EL (cell line): ENCODE measurements at places on chromosomes 7 and 10.

DNA sequence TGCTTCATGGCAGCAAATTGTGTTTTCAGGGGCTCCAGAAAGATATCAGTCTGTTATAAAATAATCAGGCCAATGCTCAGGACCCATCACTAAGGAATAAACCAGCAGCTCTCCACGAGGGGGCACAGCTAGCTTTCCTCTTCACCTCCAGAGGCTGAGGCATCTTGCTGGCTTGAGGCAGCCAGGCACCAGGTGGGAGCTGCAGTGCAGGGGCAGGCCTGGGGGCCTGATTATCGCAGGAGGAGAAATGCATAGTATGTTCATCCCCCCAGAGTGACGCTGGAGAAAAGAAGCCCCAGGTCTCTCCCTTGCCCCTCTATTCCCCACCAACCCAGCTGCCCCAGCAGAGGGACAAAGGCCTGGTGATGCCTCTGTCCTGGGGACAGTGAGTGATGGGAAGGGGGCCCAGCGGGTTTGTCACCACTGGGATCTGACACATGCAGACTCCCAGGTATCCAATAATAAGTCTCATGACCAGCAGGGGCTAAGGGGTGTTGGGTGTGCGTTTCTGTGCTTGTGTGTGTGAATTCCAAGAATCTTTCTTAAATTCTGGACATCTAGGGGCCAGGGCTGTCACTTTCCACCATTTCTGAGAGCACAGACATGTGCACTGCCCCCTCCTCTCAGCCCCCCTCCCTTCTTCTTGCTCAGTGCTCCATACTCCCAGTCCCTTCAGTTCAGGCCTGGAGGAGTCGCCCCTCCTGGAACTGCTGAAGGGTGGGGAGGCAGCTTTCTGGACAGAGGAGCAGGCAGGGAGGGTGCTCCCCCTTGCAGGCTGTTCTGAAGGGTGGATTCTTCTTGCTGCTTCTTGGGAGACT lies 128.1 kb upstream of the FAM20C start:
- DNase-seq, result peak; percentile 66

DNA sequence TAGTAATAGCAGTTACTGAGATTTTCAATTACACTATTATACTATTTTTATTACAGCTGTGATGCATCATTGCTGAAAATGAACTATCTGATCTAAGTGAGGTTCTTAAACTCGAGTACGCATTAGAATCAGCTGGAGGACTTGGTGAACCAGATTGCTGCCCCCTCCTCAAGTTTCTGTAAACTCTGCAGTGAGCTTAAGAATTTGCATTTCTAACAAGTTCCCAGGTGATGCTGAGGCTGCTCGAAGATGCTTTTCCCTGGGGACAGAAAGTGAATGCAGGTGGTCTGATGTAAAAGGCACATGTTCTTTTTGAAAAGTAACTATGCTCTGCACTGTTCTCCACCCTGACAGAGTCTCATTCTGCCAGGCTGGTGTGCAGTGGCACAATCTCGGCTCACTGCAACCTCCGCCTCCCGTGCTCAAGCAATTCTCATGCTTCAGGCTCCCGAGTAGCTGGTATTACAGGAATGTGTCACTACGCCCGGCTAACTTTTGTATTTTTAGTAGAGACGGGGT lies 12.5 kb downstream of the RNF133 start:
- DNase-seq, result no peak

- DNase-seq, result no peak
Observed at GRCh38 chr10:49540056-49540797, 1.3 kb upstream of the ERCC6 start.

DNA sequence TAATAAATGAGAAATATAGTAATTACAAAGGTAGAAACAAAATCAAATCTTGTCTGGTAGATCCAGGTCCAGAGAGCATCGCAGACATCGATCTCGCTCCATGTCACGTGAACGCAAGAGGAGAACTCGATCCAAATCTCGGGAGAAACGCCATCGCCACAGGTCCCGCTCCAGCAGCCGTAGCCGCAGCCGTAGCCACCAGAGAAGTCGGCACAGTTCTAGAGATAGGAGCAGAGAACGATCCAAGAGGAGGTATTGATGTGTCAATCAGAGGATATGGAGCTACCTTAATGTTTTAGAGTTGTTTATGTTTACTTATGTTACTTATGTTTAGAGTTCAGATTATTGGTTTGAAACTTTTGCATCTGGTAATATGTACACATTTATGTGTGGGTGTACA lies 57.8 kb downstream of the LUC7L2 start:
- no peak for DNase-seq

DNA sequence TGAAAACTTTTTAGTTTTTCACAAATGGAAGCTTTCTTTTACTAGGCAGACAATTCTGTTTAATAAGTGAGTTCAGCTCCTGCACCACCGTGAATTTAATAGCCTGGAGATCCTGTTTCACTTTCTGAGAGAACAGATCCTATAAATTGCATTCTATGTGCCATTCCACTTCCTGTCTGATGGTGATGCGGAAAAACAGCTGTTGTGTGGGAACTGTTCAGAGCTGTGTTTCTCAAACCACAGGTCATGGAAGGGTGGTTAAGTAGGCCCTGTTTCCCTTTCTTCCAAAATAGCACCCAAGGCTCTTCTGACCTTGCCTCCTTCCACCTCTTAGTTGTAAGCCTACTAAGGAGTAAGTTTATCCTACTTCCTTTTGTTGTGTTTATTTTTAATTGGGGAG lies 97.2 kb upstream of the DKK1 start:
- DNase-seq, result peak; percentile 59

DNA sequence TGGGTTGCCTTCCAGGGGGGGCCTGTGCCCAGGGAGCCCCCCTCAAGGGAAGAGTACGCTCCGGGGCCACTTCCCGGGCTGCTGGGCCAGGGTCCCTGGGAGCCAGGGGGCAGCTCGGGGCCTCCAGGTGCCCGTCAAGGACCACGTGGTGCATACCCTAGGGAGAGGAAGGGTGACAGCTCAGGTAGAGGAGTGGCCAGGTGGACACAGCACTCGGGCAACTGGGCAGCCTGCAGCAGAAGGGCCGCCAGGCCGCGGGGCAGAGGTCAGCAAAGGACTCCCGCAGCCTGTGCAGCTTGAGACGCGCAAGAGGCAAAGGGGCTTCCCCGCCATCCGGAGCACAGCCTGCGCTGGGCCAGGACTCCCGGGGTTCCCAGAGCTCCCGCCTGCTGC lies 26.4 kb downstream of the AP5Z1 start:
- DNase-seq, result no peak

DNA sequence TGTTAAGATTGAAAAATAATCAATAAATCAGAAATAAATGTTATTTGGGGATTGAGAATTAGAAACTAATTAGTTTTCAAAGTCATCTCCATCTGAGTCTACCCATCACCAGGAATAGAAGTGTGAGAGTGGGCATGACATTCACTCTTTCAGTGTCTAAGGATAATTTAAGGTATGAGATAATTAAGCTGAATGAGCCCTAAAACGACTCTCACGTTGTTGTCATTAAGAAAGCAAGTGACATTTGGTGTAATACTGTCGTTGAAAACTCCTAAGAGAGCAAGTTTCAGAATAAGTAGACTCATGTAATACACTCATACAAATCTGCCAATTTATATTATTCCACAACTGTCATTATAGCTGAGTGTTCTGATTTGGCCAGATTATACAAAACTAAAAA lies 7.1 kb downstream of the AGMO start:
- DNase-seq, result no peak

GRCh38 chr10:70250961-70251680 lies 17.9 kb upstream of the PPA1 start:
- DNase-seq, result no peak

- peak; percentile 0 for DNase-seq
Observed at GRCh38 chr10:23918839-23919238, 290.1 kb upstream of the KIAA1217 start.

DNA sequence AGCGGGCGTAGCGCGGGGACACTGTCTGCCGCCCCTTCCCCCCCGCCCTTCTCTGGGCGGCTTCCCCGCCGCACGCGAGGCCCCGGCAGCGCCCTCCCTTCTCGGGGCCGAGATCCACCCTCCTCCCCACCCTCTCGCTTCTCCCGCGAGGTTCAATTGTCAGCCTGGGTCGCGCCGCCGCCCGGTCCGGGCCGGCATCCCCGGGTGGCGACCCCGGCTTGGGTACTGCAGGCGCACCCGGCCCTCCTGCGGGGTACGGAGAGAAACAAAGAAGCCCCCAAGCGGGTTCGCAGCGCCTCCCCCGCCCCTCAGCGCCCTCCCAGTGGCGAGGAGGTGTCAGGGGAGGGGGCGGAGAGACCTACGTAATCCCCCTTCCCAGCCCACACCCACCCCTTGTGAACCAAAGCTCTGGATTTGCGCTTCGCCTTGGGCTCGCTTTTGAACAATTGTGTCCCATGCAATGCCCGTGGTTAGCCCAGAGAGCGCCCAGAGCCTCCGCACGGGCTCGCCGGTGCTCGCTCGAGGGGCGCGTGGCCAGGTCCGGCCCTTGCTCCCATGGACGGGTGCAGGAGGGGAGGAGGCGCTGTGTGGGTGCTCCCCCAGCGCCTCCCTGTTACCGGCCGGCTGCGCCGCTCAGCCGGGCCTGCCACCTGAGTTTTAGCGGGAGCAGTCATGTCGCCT lies 634 bp downstream of the HECW1 start:
- peak; percentile 36 for DNase-seq

DNA sequence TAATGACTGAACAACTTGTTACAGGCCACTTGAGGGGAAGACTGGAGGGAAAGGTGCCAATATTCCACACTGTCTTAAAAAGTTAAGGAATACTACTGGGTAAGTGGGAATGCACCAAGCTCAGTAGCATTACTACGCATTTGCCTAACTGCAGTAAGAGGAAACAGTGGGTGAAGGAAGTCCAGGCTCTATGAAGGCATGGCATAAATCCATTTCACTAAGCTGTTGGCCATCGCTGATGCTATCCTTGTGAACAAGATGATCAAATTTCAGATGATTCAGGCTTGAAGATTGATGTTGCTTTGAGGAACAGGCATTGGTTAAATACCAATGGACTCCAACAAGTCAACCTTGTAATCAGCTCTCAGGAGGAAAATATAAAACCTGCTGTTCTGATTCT lies 44.2 kb upstream of the TES start:
- DNase-seq, result no peak

GRCh38 chr10:24239289-24240040 lies 30.5 kb downstream of the KIAA1217 start:
- no peak for DNase-seq

DNA sequence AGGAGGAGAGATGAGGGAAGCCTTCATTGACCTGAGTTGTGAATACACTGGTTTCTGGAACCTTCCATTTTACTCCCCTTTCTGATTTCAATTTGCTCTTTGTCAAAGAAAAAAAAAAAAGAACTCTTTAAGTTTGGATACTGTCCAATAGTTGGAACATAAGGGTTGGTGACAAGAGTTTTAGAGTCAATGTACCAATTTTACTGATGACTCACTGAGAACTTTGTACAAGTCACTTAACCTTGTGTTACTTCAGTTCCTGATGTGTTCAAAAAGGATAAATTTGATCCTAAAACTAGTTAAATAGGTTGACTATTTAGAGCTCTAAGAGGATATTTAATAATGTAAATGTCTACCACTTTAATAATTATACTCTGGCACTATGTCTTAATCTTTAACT lies 4.1 kb upstream of the CDK14 start:
- no peak for DNase-seq

DNA sequence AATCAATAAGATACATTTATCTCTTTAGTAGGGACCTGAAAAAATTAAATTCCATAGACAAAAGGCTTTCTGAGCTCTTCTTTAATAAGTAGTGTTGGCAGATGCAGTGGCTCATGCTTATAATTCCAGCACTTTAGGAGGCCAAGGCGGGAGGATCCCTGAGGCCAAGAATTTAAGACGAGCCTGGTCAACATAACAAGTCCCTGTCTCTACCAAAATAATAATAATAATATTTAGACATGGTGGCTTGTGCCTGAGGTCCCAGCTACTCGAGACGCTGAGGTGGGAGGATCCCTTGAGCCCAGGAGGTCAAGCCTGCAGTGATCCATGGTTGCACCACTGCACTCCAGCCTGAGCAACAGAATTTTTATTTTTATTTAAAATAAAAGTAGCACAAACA lies 280.8 kb downstream of the ADK start:
- DNase-seq, result no peak

GRCh38 chr7:3138997-3139396 lies 95.3 kb upstream of the CARD11 start:
- no peak for DNase-seq

DNA sequence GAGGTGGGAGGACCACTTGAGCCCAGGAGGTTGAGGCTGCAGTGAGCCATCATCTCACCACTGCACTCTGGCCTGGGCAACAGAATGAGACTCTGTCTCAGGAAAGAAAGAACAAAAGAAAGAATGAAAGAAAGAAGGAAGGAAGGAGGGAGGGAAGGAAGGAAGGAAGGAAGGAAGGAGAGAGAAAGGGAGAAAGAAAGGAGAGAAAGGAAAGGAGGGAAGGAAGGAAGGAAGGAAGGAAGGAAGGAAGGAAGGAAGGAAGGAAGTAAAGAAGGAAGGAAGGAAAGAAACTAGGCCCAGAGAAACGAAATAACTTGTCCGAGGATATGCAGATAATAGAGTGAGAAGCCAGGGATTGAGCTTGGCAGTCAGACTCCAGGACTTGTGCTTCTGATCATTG lies 102.1 kb downstream of the SKIDA1 start:
- DNase-seq, result no peak

- DNase-seq, result peak; percentile 93
Observed at GRCh38 chr10:22823109-22823508, 104.7 kb upstream of the ARMC3 start.

- no peak for DNase-seq
Observed at GRCh38 chr10:79585870-79586527, 24.7 kb upstream of the SFTPA1 start.

DNA sequence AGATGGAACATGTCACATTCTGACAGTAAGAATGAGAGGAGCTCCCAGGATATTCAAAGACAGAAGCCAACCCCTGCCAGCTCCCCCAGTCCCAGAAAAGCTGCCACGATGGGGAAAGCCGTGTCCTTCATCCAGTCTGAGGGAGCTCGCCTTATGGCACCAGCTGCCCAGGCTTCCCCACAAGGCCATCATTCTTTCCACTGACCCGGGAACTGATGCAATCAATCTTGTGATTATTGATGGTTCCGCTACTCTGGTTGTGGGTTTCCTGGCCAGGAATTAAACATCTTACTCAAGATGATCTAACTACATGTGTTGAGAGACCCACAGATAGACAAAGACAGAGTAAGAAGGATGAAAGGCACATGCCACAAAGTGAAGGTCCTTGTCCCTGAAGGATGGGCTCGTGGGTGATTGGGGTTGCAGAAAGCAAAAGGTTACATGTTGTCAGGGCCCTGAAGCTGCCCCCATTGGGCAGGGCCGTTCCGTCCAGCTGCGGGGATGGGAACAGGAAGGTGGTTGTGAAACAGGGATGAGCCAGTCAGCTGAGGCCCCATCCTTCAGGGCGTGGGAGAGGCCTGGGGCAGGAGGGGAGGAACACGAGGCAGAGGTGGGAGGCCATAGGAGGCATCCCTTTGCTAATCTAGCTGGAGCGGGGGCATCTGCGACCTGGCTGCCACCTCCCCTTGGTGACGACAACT lies 127.6 kb downstream of the OAT start:
- no peak for DNase-seq

GRCh38 chr7:110693344-110693743 lies 397.6 kb upstream of the LRRN3 start:
- no peak for DNase-seq

- no peak for DNase-seq
Observed at GRCh38 chr10:21737106-21737505, 203.1 kb downstream of the MLLT10 start.

- peak; percentile 48 for DNase-seq
Observed at GRCh38 chr7:127844707-127845331, 186.4 kb downstream of the LRRC4 start.
